ENCODE measurements at places on chromosomes 2 and 18.

GRCh38 chr2:10449838-10450691 is 1.9 kb upstream of the ODC1 start:
- DNase-seq = no peak

- no peak for DNase-seq
Observed at GRCh38 chr2:134639265-134639664, 79.5 kb downstream of the TMEM163 start.

DNA sequence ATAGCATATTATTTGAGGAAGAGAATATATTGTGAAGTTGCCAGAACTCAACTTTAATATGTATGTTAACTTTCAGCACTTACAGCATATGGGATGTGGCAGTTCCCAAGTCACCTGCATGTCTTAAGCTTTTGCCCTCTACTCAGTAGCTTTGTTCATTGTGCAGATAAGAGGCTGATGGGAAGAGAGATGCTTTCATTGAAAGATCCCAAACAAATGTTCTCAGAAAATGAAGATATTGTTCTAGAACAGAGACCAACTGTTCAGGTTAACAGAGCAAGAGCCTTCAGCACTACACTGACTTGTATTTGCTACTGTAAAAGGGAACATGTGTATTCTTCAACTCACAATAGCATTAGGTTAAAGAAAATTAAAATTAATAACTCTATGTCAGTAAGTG is 28.1 kb downstream of the GAREM1 start:
- DNase-seq = no peak

GRCh38 chr2:143577489-143577888 is 448.3 kb downstream of the ARHGAP15 start:
- DNase-seq = no peak

DNA sequence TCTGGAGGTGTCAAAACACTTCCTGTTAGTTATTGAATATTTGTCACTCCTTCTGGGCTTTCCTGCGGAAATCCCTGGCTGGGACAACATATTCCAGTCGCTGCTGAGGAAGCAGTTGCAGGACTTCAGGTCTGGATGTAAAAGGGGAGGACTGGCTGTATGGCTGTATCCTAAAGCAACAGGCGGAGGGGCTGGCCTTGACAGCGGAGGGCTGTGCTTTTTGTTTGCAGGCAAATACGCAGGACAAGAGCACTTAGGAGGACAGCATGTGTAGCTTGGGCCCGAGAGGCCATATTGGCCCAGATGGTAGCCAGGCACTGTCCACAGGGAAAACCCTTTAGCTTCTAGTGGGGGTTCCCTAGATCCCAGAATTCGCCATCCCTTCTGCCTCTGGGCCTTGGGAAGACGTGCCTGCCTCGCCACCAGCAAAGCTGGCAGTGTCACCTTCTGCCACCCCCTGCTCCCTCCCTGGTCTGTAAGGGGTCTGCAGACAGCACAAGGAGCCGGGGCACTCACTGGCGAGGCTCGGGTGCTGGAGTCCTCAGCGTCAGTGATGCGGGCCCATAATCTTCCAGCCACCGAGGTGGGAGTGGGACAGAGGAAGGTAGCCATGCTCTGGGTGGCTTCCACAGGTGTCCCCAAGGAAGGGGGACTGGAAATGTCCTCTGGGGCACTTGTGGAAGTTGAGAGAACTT is 6.7 kb downstream of the NPPC start:
- DNase-seq = no peak

DNA sequence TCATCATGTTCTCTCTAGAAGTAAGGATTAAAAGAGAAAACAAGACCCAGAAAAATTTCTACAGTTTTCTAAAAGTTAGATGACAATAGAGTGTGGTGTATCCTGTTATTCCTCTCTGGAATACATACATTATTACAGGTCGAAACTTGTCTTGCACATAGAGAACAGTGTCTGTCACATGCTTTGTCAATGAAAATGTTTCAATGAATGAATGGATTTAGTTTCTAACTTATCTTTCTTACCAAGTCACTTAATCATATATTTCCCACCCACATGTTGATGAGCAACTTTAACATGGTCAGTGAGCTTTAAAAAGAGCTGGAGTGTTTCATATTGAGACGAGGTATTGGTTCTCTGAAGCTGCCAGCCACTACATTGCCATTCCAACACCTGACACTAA is 4.3 kb downstream of the DSG4 start:
- no peak for DNase-seq
